ENCODE measurements at places on chromosomes 5 and 9.
A peak's percentile ranks its signal among the peaks of the same experiment; 100 is the strongest.

GRCh38 chr9:106772523-106773290 lies 90.3 kb upstream of the ZNF462 start:
- no peak for DNase-seq

DNA sequence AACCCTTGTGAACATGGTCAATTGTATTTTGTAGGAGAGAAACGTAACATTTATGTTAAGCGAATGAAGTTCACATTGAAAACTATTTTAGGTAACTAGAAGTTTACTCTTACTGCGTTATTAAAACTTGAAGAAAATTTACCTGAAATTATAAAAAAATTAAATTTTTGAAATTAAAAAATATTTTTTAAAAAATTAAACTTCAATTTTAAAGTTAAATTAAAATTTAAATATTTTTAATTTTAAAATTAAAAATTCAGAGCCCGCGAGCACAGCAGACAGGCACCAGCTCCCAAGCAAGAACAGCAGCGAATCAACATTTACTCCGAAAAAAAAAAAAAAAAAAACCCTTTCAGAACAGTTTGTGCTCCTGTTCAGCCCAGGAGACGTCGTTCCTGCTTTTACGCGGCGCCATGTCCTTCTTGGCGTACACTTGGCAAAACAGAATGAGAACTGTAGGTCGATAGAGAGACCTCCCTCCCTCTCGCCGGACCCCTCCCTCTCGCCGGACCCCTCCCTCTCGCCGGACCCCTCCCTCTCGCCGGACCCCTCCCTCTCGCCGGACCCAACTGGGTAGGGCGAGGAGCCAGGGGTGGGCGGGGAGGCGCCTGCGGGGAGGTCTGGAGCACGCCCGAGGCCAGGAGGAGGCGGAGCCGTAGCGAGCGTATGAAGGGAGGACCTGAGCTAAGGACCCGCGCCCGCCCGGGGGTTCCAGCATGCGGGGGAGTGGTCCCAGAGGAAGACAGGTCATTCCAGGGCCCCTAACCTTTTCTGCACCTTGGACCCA lies 235.8 kb downstream of the ROR2 start:
- DNase-seq, result no peak

DNA sequence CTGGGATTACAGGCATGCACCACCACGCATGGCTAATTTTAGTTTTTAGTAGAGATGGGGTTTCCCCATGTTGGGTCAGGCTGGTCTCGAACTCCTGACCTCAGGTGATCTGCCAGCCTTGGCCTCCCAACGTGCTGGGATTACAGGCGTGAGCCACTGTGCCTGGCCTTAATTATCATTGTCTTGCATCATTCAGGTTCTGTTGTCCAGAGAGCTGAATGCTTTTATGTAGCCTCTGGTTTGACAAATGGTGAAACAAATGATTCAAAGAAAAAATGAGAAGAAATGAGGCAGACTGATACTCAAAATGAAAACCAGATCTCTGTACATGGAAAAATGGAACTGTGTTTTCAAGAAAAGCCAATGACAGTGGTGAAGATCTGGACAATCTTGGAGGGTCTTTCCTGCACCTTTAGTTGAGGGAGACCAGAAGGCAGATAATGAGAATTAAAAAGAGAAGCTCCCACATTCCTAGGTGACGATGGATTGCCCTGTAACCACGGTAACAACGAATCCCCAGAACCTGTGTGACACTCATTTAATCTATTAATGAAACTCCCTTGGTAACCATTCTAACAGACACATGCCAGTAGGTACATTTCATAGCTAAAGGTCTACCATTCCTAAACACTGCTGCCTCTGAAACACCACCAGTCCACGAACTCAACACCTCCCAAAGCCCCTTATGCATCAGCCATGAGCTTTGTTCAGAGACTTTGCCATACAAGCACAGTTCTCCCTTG lies 1.6 kb downstream of the TEX48 start:
- no peak for DNase-seq

DNA sequence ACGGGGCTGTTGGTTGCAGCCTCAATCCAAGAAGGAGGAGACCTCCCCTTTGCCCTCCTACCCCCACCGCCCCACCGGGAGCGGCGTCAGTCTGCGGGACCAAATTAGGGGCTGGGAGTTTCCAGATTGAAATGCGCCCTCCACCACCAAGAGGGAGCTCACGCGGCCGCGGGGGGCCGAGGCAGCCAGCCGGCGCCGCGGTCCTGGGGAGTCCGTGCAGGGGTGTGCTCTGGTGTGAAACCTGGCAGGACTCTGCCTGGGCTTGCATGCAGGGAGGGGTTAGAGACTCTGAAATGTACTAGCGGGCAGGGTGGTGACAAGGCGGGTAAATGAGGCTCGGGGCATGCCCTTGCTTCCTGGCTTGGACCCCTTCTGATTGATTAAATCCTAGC lies 989 bp upstream of the FBN2 start:
- no peak for DNase-seq

GRCh38 chr5:90368454-90369246 lies 40.9 kb downstream of the CETN3 start:
- no peak for DNase-seq

- no peak for DNase-seq
Observed at GRCh38 chr5:179167871-179168451, 107.8 kb downstream of the ZNF354C start.

DNA sequence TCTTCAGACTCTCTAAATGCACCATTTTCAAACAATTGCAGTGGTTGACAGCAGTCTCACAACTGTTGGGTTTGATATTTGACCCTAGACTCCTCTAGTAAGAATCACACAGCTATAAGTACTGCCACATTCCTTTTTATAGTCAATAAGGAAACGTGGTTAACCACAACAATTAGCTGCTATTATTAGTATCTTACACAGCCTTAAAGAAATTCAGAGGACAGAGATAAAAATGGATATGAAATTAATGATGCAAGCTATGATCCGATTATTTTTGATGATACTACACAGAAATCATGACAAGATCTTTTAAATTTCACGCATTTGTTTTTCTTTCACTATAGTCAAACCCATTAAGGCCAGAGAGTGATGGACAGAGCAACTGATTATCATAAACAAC lies 288.6 kb upstream of the C9orf72 start:
- DNase-seq, result no peak

GRCh38 chr5:89756955-89757354 lies 652.6 kb downstream of the CETN3 start:
- no peak for DNase-seq

GRCh38 chr9:127598839-127599549 lies 13.1 kb upstream of the STXBP1 start:
- DNase-seq, result no peak

DNA sequence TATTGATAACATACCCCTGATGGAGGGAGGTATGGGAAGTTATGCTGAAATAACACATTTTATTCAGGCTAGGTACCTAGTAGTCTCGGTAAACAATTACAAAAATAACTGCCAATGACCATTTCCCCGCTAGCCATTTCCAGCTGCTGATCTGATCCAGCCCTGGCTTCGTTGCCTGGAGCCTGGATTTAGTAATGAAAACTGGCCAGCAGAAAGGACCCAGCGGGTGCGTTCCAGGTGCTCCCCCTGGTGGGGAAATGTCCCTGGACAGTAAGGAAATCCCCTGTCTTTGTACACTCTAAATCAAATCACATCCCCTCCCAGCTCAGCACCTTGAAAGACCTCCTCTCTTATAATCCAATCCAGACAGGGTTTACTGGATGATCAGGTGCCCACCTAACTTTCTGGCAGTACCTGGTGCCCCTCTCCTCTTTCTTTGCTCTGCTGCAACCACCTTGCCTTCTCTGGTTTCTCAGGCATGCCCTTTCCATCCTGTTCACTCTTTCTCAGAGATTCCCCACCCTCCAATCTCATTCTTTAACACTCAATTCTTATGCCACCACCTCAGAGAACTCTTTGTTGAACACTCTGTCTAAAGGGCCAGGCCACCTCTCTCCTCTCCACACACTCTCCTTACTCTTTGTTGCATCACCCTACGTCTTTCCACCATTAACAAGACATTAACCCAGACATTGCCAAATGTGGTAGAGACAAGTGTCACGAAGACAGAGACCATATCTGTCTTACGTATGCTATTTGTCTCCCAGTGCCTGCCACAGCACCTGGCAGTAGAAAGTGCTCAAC lies 50.1 kb upstream of the SMAD5 start:
- DNase-seq, result peak; percentile 79

DNA sequence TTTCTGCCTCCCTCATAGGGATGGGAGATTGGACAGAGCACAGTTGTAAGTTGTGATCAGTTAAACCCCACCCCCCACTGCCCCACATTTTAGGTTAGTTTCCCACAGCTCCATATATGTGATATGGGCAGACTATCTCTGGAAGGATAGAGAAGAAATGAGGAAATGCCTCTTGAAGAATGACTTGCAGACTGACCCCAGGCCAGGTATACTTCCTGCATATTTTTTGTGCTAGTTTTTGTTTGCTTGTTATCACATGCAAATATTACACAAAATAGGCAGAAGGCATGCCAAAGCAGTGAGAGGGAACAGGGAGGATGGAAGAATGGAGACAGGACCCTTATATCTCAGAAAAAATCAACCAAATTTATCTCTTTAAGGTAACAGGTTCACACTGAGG lies 10.1 kb upstream of the GLRX start:
- no peak for DNase-seq

GRCh38 chr5:61280205-61280604 lies 51.9 kb upstream of the ZSWIM6 start:
- no peak for DNase-seq

GRCh38 chr5:134851307-134851923 lies 5.6 kb downstream of the C5orf24 start:
- no peak for DNase-seq

- no peak for DNase-seq
Observed at GRCh38 chr9:4689687-4690104, 10.3 kb downstream of the CDC37L1 start.

DNA sequence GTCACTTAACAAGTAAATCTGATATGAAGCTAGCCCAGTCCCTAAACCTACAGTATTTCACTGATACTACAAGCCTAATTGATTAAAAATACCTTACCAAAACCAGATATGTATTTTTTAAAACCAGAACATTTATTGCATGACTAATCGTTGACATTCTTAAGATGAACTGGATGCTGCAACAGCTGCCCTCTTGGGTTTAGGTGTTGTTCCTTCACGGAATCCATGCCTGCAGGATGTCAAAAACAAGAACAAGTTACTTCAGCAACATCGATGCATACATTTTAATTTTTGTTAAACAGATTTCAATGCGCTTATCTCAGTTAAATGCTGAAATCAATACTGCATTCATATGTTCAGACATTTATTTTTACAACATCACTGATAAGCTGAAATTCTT lies 2.7 kb downstream of the RPL37 start:
- DNase-seq, result no peak

DNA sequence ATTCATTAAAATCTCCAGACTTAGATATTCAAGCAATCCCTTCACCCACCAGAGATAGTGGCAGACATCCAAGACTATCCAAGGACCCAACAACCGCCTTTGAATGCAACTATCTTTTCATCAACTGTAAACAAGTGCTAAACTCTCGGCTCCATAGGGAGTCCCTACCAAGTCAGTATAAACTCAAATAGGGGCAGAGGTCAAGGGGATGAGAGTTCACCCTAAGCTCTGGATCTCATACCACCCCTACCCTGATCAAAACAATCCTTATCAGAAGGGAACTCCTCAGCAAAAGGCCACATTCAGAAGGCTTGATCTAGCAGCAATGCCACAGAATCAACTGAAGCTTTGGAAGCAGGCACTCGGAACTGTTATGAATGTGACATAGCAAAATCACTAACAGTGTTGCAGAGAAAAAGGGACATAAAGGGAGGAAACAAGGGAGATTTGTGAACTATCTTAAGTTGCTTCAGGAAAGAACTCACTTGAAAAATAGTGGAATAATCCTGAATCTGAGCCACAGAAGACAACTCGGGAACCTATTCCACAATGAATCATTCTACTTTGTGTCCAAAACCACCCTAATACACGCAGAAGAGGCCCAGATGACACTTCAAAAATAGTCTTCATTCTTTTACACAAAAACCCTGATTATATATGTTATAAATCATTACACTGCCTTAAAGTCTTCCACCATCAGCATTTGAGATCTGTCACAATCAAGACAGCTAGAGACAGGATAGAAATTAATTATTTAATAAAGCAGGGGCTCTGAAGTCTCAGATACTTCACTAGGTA lies 49.8 kb downstream of the NR6A1 start:
- DNase-seq, result no peak

- DNase-seq, result no peak
Observed at GRCh38 chr5:146494656-146495055, 21.3 kb downstream of the GPR151 start.

- DNase-seq, result no peak
Observed at GRCh38 chr5:371811-372555, 50.5 kb downstream of the AHRR start.

GRCh38 chr9:126171641-126172040 lies 155.0 kb upstream of the MVB12B start:
- no peak for DNase-seq

GRCh38 chr9:95081998-95082397 lies 235.5 kb downstream of the FANCC start:
- no peak for DNase-seq

GRCh38 chr5:35417040-35417439 lies 186.8 kb upstream of the PRLR start:
- no peak for DNase-seq

DNA sequence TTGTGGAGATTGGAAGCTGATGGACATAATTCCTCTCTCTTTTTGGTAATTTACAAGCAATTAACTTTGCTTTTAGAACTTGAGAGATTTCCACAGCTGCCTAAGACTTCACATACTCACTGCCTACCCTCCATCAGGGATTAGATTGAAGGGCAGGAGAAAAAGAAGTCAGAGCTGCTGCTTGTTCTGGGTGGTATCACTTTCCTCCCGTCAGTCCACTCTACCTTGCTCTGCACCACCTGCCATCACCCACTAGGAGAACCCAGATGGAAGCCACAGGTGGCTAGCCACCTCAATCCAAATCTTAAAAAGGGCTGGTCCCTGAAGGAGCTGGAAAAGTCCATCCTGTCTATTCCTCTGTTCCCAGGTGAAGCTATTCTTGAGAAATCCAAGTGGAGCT lies 10.5 kb downstream of the IRF1 start:
- DNase-seq, result no peak

GRCh38 chr5:135149956-135150723 lies 116.1 kb upstream of the PITX1 start:
- no peak for DNase-seq

- no peak for DNase-seq
Observed at GRCh38 chr9:113425072-113425471, 14.5 kb downstream of the C9orf43 start.

DNA sequence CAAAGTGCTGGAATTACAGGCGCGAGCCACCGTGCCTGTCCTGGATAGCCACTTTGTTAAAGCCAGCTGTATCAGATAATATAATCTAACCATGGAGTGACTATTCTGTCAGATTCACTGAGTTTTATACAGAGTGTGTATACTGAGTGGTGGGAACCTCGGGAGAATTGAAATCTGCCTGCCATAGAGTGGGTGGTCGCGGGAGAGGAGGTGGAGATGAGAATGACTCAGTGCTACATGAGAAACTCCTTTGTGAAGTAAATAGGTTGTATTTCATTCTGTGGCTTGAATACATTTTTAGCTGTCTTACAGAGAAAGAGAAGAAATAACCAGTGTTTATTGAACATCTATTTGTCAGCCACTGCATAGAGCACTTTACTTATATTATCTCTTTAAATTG lies 26.4 kb downstream of the ATP6V0E1 start:
- DNase-seq, result no peak

Data from amniotic stem cell (primary cell).